ENCODE measurements at places on chromosomes 11 and 22.

DNA sequence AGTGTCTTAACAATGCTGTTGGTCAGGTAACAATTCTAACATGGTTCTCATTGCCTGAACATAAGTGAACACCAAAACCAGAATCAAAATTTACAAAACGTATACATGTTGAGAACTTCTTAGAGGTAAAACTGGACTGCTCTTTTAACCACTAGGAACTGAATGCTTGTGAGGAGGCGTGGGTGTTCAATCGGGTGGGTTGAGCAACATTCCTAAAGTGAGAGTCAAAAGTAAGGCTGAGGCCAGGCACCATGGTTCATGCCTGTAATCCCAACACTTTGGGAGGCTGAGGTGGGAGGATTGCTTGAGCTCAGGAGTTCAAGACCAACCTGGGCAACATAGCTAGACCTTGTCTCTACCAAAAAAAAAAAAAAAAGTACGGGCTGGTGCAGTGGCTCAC, 11.5 kb downstream of the PPME1 start:
- DNase-seq, result no peak

DNA sequence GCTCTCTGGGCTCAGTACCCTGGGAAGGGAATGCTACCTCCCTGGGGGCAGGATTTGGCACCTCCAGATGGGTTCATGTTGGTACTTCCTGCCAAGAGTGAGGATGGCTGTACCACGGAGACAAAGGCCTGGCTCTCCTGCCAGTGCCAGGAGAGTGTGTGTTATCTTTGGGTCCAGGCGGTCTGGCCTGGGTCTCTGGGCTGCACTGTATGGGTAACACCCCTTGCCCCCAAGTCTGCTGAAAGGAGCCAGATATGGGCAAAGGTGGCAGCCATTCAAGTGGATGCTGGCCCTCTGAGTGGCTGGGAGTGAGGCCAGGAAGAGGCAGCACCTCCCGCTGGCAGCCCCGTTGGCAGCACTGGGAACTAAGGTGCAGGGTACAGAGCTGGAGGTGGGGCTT, 91.5 kb downstream of the NECTIN1 start:
- no peak for DNase-seq

- no peak for DNase-seq
Observed at GRCh38 chr11:83459798-83460197, 173.6 kb upstream of the CCDC90B start.

DNA sequence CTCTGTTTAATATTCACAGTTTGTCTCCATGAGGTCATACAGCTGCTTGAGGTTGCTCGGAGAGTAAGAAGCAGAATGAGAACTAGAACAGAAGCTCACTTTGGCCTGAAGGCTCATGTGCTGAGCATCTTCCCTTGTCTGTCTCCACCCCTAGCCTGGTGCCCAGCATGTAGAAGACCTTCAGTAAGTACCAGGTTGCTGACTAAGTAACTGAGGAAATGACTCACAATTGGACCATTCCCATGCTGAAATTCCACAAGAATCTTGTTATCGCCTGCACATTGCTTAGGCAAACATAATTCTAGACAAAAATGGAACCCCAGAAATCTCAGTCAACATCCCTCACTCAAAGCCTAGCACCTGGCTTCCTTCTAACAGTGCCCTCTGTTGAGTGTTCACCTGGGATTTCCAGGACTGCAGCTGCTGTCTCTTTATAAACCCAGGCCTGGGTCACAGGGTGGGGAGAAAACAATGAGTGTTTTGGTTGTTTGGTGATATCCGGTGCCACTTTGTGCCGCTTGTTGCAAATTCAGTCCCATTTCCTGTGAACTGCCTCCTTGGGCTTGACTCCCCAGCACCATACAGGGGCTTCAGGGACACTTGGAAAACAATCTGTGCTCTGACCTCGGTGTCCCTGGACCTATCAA, 406.8 kb downstream of the ETS1 start:
- no peak for DNase-seq

GRCh38 chr11:45243967-45244366, 42.2 kb downstream of the SYT13 start:
- DNase-seq, result no peak

GRCh38 chr22:28716686-28717085, 24.9 kb downstream of the CHEK2 start:
- no peak for DNase-seq

DNA sequence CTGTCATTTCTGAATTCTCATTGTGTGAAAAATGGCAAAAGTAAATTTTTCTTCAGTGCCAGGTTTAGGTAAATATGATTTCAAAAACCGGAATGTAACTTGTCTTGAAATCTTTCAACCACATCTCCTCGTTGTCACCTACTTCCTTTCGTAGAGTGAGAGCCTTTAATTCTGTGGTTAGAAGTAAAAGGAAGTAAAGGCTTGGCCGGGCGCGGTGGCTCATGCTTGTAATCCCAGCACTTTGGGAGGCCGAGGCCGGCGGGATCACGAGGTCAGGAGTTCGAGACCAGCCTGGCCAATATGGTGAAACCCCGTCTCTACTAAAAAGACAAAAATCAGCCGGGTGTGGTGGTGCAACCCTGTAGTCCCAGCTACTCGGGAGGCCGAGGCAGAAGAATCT, 29.8 kb downstream of the SGSM3 start:
- DNase-seq, result peak; percentile 84

DNA sequence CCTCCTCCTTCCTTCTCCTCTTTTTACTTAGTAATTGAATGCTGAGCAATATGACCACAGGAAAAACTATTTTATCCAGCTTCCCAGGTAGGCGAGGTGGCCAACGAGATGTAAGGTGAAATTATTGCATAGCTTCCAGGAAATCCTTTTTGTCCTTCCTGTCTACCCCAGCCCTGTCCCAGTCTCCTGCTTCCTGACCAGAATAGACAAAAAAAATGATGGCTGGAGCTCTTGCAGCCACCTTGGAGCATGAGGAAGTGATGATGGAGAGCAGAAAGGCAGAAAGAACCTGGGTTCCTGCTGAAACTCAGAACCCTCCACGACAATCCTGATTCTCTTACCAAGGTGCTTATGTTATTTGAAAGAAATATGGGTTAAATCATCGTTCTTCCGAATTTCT, 33.9 kb downstream of the DUSP8 start:
- no peak for DNase-seq

GRCh38 chr22:50138988-50139387, 31.5 kb upstream of the PANX2 start:
- DNase-seq, result no peak

- DNase-seq, result peak; percentile 35
Observed at GRCh38 chr11:65932558-65932919, 12.7 kb upstream of the TSGA10IP start.

DNA sequence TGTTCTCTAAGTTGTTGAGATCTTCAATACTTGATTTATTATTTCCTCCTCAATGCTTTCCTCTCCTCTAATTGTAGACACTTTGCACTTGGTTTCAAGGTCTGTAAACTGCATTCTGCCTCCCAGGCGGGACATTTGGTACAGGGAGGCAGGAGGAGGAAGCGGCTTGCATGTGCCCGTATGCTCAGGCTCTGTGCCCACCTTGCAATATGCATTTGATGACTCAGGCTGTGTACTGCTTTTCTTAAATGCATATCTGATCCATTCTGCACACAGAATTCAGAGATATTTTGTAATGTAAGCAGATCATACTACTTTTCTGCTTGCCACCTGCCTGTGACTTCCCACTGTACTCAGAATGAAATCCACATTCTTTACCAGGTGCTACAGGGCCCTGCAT, 55.0 kb downstream of the FZD4 start:
- no peak for DNase-seq
